ENCODE measurements at places on chromosomes 4 and X.

DNA sequence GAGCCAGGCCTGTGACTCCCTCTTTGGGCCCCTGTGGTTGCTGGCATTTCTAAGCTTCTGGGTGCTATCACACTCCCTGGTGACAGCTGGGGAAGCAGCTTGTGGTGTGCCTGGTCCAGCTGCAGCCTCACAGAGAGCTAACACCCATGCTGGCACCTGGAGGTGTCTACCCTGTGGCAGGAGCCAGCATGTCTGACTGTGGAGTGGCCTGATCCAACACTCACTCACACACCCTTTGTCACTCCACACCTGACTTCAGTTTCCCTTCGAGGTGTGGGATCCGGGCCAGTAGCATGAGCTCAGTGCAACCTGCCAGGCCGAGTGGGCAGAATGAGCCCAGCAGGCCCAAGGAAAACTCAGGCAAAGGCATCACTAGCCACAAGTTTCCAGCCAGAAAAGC lies 67.5 kb downstream of the TECRL start:
- DNase-seq: no peak

- no peak for DNase-seq
Measured at GRCh38 chr4:37453281-37453998, 208.9 kb downstream of the NWD2 start.

DNA sequence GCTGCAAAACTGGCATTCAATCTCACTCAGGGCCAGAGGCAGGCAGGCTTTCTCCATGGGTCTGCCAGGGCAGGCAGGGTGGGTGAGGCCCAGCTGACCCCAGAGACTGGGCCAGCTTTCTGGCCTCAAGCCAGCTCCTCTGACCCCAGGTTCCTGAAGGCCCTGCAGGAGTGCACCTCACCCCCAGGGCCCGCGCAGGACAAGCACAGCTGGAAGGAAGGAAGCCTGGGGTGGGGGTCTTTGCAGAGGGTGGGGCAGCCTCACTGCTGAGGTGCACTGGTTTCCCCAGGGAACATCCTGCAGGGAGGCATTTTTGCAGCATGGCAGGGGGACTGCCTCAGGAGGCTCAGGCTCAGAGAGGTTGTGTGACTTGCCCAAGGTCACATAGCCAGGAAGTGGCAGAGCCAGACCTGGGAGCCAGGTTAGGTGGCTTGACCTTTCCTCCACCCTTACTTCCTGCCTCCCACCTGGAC lies 31.5 kb upstream of the AFAP1 start:
- DNase-seq: no peak

GRCh38 chrX:122504026-122504425 lies 680.1 kb upstream of the GRIA3 start:
- DNase-seq: no peak

- no peak for DNase-seq
Measured at GRCh38 chr4:107826421-107826980, 1.8 kb downstream of the SGMS2 start.

- no peak for DNase-seq
Measured at GRCh38 chrX:47174846-47175587, 18.6 kb upstream of the UBA1 start.

- DNase-seq: no peak
Measured at GRCh38 chrX:45323387-45323786, 122.7 kb upstream of the DIPK2B start.

DNA sequence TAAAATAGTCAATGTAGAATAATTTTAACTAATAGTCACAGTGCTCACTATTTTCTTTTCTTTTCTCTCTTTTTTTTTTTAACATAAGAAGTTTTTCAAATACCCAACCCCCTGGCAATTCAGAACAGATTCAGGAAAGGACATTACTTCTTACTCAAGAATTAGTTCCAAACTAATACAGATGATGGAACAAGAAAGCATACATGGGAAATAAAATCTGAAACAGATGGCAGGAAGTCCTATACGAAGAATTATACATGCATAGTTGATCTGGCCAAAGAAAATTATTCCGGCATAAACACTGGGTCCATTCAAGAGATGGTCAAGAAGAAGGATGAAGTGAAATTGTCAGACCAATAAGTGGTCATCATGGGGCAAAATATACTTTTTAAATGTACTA lies 614.4 kb upstream of the INTU start:
- no peak for DNase-seq

- no peak for DNase-seq
Measured at GRCh38 chrX:120282697-120283096, 28.6 kb downstream of the TMEM255A start.

- no peak for DNase-seq
Measured at GRCh38 chr4:38930204-38930603, 62.6 kb downstream of the FAM114A1 start.

DNA sequence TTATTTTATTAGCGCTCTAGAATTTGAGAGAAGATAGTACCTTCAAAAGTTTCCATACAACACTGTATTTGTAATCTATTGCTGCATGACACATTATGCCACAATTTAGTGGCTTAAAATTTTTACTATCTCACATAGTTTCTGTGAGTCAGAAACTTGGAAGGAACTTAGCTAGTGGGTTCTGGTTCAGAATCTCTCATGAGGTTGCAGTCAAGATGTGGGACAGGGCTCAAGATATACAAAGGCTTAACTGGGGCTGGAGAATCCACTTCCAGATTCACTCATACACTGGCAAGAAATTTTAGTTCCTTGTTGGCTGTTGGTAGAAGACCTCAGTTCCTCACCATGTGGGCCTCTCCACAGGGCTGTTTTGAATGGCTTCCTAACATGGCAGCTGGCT lies 11.5 kb upstream of the C4orf54 start:
- no peak for DNase-seq

DNA sequence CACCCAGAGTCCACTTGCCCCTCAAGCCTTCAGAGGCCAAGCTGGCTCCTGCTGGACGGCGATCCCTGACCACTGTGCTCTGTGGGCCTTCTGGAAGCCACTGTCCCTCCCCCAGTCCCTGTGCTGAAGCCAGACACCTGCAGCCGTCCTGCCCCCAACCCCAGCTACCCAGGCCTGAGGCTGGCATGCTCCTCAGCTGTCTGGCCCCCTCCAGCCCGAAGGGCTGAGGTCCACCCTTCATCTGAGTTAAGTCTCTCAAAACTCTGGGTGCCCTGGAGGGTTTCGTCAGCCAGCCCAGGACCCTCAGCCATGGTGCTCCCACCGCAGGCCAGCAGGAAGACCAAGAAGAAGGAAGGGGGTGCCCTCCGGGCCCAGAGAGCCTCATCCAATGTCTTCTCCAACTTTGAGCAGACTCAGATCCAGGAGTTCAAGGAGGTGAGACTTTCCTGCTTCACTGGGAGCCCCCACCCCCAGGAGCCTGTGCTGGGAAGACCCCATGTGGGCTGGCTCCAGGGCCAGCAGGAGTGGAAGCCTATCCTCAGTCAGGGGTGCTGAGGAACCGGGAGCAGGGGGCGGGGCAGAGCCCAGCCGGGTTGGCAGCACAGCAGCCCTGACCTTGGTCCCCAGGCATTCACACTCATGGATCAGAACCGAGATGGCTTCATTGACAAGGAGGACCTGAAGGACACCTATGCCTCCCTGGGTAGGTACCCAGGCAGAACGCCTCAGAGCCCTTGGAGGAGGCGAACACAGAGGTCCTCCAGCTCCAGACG lies 4.2 kb downstream of the MYL5 start:
- DNase-seq: no peak

DNA sequence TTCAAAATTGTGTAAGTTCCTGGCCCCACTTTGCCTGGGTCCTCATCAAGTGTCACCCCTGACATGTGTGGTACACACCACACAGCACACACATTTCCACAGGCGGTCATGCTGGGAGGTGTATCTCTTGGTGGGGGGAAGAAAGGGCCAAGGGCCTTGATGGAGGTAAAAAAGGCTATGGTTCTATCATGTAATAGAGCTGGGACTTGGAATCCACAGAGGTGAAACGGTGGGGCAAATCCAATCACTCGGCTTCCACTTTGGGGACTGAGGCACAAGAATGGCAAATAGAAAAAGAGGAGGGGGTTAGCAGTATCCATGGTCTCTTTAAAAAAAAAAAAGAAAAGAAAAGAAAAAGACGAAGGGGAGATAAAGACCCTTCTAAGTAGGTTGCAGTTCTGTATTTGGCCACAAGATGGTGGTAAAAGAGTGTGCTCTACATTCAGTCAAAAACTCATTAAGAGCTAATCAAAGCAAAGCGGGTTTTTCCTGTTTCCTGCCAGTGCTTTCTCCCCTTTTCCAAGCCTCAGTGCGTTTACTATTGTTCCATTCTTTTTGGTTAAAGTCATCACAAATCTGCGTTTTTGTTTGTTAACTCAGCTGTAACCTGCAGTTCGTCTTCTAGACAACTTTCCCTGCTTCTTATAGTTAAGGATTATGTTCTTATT lies 37.0 kb upstream of the ATP6AP2 start:
- DNase-seq: peak; percentile 13

GRCh38 chr4:125313989-125314667 lies 627 bp upstream of the FAT4 start:
- no peak for DNase-seq

GRCh38 chr4:112636688-112637551 lies at the start of the genes LARP7 and ZGRF1:
LARP7 (plus strand) TSS chr4:112637143; CDS start chr4:112644670, 7,527 bp downstream.
ZGRF1 (minus strand) TSS chr4:112636909; CDS start chr4:112633176, 3,733 bp downstream.
- peak; percentile 94 for DNase-seq

DNA sequence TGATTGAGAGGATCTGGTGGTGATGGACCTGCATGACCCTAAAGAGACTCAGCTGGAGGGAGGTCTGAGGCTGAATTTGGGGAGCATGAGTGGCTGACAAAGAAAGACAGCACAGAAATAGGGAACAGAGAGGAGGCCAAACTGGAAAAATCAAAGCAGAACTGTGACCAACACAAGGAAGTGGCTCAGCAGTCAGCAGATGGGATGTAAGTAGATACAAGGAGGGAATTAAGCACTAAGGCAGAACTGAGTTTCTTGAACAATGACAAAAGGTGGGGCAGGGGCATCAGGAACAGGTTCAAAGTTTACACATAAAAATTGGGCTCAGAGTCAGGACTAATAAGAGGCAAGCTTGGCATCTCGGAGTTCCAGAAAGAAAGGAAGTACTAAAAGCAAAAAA lies 144.3 kb upstream of the KLF3 start:
- DNase-seq: no peak

- peak; percentile 81 for DNase-seq
Measured at GRCh38 chr4:37628977-37629609, 57.1 kb downstream of the RELL1 start.

DNA sequence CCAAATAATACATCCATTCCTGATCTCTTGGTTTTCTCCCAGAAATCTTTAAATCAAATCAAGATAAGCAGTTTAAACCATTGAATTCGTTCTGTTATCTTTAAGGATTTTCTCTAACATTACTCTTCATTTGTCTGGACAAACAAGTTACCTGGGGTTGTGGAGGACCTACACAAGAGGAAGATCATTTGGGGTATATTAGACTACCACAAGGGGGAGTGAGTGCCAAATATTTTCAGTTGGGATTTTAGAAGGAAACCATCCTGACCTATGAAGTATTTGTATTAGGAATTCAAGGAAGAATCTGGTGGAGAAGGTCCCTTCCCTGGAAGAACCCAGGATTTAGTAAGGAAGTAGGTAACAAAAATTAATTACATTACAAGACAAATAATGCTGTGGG lies 12.0 kb upstream of the DCHS2 start:
- DNase-seq: no peak

DNA sequence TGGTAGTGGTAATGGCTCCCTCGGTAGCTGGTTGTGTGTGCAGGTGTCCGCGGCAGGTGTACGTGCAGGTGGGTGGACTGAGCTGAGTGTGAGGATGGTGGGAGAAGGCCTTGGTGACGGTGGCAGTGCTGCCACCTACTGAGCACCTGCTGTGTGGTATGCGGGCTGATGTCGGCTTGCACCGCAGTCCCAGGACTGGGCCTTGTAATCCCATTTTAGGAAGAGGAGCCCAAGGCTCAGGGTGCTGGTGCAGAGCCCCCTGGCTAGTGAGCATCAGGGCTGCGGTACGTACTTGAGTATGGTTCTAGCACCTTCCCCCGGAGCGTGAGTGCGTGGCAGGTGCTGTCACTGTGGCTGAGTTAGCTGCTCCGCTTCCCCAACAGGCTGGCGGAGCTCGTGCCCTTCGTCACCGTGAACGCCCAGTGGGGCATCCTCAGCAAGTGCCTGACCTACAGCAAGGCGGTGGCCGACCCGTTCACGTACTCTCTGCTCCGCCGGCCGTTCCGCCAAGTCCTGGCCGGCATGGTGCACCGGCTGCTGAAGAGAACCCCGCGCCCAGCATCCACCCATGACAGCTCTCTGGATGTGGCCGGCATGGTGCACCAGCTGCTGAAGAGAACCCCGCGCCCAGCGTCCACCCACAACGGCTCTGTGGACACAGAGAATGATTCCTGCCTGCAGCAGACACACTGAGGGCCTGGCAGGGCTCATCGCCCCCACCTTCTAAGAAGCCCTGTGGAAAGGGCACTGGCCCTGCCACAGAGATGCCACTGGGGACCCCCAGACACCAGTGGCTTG lies 5.7 kb upstream of the CPZ start:
- no peak for DNase-seq

DNA sequence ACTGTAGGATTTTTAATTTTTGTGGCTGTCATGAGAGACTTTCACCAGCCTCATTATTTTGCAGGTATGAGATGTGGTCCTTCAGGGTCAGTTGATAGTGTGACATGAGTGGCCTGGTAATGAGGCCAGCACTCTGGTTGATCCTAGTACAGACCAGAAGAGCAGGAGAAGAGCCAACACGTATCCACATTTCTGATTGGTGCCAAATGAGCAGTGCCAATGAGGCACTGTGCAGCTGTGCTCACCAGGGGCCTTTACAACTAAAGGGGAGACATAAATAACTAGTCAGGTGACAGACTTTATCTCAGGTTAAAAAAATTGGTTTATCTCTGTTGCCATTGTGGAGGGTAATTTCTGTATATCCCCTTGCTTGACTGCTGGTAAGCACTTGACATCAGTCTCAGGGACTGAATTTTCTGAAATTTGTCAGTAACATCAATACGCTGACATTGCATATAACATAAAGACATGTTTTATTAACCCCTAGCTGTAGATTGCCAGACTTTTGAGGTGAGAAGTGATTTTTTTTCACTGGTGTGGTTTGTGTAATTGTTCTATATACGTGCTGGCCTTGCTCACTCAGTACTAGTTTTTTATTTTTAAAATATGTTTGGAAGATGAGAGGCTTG lies 101.2 kb downstream of the AFF1 start:
- no peak for DNase-seq

GRCh38 chr4:154119317-154119716 lies 330.4 kb upstream of the SFRP2 start:
- no peak for DNase-seq

GRCh38 chr4:4852591-4853362 lies 6.7 kb upstream of the MSX1 start:
- DNase-seq: peak; percentile 17

DNA sequence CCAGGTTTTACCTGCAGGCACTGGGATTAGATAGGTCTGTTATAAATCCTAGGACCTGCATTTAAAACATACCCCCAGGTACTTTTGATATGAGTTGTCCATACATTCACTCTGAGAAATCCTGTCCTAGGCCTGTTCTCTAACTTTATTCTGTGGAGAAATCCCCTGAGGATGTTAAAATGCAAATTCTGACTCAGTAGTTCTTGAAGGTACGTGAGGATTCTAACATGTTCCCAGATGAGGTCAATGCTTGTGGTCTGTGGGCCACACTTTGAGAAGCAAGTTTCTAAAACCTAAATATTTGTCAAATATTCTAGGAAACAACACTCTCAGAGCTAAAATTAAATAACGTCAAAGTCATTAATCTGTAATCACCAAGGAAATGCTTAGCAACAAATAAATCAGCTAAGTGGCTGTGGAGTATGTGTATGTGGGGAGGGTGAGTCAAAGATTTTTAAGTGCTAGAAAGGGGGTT lies 101.3 kb upstream of the MAGEB16 start:
- no peak for DNase-seq

- no peak for DNase-seq
Measured at GRCh38 chr4:88965053-88965452, 91.9 kb downstream of the FAM13A start.
